ENCODE measurements at places on chromosomes 2 and 18.

DNA sequence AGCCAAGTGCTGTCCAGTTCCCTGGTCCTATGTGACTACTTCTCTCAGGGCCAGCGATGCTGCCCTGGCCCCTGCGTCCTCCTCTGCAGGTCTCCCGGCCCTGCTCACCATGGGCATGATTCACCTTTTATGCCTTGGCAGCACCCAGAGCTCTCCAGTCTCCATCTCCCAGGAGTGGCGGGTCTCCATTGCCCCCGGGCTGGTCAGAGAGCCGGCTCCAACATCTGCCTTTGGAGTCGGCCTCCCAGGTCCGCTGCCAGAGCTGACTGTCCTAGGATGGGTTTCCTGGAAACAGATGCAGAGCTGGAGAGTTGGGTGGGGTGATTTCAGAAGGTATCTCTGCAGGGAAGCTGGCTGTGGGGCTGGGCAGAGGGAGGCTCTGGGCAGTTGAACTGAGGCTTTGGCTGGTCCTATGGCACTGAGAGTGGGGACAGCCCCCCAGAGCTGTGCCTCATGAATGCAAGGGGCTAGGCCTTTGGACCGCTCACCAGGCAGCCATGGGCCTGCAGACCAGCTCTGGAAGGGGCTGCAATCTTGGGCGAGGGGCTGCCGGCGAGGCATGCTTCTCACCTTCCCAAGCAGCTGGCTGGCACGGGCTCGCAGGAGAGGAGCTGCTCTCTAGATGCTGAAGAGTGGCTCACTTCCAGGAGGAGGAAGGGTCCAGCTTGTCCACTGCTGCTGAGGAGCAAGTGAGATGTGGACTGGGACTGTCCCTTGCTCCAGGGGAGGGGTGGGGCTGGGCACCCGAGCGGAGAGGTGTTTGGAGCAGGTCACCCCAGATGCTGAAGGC lies 59.8 kb upstream of the HS6ST1 start:
- no peak for DNase-seq

DNA sequence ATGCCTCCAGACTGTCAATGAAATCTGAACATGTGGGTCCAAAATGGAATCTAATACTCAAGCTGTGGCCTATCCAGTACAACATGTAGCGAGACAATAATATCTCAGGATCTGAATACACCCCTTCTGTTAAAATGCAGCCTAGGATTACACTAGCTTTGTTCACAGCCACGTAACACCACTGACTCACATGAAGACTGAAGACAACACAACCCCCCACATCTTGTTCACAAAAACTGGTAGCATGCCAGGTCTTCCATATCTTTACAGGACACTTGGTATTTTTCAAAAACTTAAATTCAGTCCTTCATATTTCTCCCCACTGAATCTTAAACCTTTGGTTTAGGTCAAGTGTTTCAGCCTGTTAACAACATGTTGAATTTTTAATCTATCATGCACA lies 84.2 kb downstream of the SLC8A1 start:
- no peak for DNase-seq

DNA sequence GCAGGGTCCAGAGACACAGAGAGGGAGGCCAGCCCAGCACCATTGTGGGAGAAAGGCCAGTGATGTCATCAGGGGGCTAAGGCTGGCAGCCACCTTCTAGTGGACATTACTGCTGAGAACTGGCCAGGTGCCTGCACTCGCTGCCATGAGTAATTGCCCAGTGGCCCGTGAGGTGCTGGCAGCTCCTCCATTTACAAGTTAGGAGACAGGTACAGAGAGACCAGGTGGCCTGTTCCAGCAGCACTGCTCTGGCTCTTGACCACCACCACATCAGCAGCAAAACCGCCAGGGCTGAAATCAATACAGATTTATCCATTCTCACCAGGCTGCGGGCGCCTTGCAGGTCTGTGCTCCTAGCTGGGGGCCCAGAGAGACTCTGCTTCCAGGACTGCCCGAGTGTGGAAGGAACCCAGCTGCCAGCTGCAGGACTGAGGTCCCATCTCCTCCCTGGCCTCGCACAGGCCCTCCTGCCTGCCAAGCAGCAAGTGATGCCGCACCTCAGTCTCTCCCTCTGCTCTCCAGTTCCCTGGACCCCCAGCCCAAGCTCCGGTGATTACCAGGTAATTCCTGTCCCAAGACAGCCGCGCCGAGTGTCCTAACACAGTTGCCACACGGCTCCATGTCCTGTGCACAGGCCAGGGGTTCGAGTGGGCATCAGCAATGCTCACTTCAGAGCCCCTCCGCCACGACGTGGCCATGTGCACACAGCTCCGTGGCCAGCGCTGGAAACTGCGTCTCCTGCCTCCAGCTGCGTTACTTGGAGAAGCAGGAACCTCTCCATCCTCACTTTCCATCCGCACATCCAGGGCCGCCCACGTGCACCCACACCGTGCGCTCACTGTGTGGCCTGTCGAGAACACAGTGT lies 101.0 kb upstream of the CTDP1 start:
- no peak for DNase-seq

DNA sequence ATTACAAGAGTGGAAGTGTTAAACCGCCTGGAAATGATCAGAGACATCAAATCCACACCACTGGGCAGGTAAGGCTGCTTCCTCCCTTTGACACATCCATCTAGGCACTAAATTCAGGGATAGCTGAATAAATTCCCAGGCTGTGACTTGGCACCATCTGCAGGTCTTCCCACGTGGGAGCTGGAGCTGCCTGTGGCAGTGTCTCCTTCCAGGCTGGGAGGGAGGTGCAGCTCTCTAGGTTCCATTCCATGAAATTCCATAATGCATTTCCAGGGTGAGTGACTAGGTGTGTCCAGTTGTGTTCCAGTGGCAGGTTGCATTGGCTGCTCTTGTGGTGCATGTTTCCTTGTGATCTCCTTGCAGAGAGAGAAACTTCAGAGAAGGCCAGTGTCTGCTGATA lies 188.9 kb upstream of the CXCR4 start:
- no peak for DNase-seq

GRCh38 chr2:64809216-64809615 lies 155.5 kb upstream of the SERTAD2 start:
- no peak for DNase-seq

DNA sequence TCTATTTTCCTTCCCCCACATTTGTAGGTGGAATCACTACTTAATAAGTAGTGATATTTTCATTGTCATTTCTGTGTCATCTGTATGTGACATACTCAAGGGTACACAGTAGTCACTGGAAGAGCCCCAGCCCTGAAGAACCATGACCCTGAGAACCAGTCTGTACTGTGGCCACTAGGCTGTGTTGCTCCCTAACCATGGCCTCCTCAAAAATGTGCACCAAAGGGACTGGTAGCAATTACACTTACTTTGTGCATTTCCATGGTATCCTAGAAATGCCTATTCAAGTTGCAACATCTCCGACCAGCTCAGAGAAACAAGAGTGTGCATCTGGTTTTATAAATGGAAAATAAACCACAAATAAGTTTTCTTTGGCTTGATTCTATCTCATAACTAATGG lies 155.1 kb downstream of the DOCK10 start:
- DNase-seq = no peak

DNA sequence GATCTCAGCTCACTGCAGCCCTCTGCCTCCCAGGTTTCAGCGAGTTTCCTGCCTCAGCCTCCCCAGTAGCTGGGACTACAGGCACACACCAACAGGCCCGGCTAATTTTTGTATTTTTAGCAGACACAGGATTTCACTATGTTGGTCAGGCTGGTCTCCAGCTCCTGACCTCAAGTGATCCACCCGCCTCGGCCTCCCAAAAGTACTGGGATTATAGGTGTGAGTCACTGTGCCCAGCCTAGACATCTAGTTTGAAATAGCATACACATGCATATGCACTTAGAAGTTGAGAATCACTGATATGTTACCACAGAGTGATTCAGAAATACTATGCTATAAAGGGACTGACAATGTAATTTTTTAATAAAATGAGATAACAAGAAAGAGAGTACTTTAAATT lies 69.8 kb upstream of the CDKL4 start:
- no peak for DNase-seq

- DNase-seq = no peak
Observed at GRCh38 chr2:11582612-11582861, 48.7 kb downstream of the GREB1 start.

- no peak for DNase-seq
Observed at GRCh38 chr2:158079672-158080071, 22.0 kb upstream of the UPP2 start.

- no peak for DNase-seq
Observed at GRCh38 chr2:107001062-107001461, 115.1 kb upstream of the ST6GAL2 start.

Data from activated CD4-positive, alpha-beta T cell treated with anti-CD3 and anti-CD28 coated beads, Interleukin-2, amount 10 ng/mL, durations not matched to agents 7 days and 5 days (primary cell).